Upper lobe of left lung (tissue), 6 donors: ENCODE measurements at places on chromosomes 1 and 21.

- no peak for DNase-seq
Measured at GRCh38 chr1:152941037-152941711, 5.8 kb upstream of the SPRR5 start.

DNA sequence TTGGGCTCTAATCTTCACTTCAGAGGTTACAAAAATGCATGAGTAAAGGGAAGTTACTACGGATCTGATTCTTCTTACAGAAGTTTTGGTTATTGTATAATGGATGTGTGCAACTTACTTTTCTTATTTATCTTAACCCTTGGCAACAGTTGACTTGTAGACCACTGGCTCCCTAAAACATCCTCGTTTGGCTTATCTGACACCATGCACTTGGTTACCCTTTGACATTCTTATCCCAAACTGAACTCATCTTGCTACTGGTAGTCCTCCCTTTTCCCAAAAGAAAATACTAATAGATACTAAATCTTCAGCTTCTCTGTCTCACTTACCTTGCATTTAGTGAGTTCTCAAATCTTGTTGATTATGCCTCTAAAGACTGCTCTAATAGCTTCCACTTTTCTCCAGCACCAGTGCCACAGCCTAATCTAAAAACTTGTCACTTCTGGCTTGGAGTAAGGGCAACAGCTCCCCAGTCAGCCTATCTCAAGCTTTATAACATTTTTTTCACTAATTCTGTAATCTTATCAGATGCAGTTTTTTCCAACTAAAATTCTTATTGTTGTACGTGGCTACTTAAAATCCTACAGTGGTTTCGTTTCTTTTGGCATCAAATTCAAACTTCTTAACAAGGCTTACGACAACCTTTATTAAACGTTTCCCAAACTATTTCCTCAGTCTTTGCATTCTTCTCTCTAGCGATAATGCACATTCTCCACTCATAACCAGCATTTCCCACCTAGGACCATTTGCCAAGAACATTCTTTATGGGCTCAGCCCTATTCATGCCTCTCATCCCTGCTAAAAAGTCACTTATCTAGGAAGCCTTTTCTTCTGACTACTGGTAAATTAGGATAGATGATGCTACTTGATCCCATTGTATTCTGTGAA lies 204.2 kb downstream of the KCNT2 start:
- DNase-seq = no peak

DNA sequence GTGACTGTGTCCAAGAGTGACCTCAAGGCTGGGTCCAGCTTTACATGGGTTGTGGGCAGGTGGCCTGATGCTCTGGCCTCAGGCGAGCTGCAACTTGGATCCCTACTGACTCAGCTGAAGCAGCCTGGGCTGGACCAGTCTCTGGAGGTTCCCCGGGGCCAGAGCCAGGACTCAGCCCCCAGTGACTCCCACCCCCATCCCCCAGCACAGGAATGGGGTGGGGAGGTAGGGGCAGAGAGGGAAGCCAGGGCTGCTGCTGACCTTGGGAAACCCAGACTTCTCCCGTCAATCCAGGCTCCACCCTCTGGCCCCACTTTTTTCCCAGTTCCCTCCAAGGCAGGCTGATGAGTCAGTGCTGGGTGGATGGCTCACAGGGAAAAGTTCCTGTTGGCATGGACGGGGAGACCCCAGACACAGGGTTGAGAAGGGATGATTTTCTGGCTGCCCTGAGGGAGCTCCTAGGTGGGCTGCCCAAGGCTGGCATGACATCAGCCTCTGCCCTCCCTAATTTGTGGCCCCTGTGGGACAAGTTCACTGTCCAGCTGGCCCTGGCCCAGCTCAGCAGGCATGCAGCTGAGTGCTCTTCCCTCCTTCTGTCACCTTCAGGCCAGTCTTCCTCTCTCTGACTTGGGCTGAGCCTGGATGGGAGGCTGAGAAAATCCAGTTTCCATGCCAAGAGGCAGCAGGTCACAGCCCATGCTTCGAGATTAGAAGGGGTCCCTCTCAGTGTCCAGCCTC lies 2.2 kb downstream of the ZC3H12A start:
- no peak for DNase-seq

- no peak for DNase-seq
Measured at GRCh38 chr1:209062863-209063262, 520.7 kb upstream of the CAMK1G start.

GRCh38 chr21:18769599-18769998 lies 366.0 kb upstream of the TMPRSS15 start:
- no peak for DNase-seq

DNA sequence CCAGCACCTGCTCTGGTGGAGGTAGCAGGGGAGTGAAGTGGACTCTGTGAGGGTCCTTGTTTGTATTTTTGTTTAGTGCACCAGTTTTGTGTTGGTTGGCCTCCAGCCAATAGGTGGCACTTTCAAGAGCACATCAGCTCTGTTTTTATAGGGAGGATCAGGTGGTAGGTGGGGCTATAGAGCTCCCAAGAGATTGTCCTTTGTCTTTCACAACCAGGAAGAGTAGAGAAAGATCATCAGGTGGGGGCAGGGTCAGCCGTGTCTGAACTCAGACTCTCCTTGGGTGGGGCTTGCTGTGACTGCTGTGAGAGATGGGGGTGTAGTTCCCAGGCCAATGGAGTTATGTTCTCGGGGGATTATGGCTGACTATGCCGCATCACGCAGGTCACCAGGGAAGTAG lies 159.8 kb downstream of the ZNF326 start:
- no peak for DNase-seq

DNA sequence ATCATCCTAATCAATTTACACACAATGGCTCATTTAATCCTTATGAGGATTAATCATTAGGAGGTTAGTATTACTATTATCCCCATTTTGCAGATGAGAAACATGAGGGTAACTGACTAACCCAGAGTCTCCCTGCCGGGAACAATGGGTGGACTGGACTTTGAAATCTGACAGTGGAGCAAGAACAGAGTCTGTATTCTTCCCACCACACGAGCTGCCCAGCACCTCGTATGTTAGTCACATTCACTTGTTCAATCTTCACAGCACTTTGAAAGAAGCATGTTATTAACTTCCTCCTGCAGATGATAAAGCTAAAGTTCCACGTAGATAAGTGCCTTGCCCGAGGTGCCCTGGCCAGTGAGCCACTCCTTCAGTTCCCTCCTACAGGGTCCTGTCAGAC lies 12.4 kb downstream of the C8B start:
- DNase-seq = no peak

- no peak for DNase-seq
Measured at GRCh38 chr1:171588230-171588629, 33.8 kb upstream of the MYOCOS start.

DNA sequence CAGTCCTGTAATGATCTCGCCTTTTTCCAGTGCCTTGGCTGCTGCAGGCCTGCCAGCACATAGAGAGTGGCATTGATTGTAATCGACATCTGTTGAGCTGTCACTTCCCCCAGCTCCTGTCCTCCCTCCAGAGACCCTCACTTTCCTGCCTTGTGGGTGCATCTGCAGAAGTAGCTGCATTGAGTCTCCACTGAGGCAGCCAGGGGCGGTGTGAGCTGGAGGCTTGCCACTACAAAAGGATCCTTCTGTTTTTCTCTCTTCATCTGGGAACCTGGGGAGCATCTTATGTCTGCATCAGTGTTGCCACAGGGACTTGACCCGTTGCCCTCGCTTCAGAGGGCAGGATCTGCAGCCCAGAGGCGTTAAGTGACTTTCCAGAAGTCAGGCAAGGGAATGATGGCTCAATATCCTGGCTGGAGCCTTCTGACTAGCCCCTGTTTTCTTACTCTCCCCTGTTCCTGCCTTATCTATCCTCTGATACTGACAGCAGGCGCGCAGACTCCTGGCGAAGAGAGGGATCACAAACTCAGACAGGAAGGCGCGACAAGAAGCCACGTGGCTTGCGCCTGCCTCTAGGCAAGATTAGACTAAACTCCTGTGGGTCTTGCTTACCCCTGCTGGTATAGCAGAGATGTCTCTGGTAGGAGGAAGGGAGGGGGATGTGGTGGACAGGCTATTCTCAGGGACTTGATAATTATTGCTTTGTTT lies 13.3 kb upstream of the FMOD start:
- no peak for DNase-seq

DNA sequence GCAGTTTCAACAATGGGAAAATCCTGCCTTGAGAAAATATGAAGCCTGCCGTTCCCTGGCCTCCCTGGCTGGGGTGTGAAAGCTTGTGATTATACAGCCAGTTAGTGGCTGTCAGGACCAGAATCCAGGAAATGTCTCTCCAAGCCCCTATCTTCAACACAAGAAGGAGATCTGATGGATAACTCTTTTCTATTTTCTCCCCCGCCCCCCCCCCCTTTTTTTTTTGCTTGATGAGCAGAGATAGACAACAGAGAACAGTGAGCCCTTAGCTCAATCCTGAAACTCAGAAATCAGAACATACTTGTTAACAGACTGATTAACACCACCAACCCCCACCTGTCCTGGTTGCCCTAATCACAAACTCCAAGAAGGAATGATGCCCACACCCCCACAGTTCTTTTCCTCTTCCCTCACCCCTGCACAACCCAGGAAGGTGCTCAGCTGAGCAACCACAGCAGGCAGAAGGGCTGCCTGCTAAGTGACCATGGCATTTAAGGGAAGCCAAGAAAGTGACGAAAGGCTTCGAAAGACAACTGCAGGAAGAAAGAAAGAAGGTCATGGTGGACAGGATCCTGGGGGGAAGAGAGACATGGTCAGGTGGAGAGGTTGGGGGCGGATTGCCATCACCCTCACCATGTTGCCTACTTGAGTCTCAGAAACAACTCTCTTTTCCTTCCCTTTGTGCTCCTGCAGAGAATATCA lies 12.3 kb upstream of the DENND2D start:
- DNase-seq = no peak

- DNase-seq = no peak
Measured at GRCh38 chr1:11725616-11726015, 10.3 kb upstream of the AGTRAP start.

DNA sequence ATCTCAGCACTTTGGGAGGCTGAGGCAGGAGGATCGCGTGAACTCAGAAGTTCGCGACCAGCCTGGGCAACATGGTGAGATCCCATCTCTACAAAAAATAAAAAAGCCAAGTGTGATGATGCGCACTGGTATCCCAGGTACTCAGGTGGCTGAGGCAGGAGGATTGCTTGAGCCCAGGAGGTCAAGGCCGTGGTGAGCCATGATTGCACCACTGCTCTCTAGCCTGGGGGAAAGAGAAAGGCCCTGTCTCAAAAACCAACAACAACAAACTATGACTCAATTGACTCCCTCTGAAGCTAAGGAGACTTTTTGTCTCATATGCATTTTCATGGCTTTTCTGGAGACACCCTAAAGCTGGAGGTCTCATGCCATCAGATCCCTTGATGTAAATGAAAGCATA lies 118.8 kb downstream of the CCDC185 start:
- no peak for DNase-seq

GRCh38 chr1:10710489-10710888 lies 86.0 kb downstream of the CASZ1 start:
- DNase-seq = peak; percentile 65

- DNase-seq = no peak
Measured at GRCh38 chr21:41687633-41688032, 79.2 kb downstream of the RIPK4 start.

- no peak for DNase-seq
Measured at GRCh38 chr21:38980416-38981313, 174.9 kb downstream of the ETS2 start.

DNA sequence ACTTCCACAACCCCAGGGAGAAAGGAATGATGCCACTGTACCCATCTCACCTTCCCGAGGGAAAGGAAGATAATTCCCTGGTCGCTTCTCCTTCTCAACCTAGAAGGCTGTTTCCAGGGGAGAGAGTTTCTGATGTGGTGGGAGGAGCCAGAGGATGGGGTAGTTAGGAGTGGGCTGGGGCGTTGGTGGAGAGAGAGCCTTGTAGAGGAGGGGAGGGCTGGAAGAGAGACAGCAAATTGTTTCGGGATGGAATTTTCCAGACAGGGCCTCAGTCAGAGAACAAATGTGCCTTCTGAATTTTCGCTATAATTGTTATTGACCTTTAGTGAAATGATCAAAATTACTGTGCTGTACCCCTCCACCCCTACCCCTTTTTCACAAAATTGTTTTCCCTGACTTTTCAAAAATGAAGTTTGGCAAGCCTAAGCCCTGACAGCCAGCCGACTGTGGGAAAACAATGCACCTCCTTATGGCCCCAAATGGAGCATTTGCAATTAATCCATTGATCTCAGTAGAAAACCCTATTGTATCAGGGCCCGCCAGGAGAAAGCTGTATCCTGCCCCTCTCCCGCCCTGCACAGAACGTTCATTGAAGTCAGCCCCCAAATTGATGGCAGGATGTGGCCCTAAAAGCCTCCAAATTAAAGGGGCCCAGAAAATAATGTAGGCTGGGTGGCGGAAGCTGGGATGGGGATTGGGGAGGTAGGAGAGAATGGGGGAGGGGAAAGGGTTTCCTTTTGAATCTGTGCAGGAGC lies 69.1 kb upstream of the JUN start:
- no peak for DNase-seq

- DNase-seq = no peak
Measured at GRCh38 chr1:16349847-16350406, 2.4 kb downstream of the FBXO42 start.

GRCh38 chr1:68815632-68816031 lies 318.8 kb upstream of the DEPDC1 start:
- DNase-seq = no peak

GRCh38 chr1:243495442-243496186 lies 239.8 kb downstream of the SDCCAG8 start:
- DNase-seq = no peak

DNA sequence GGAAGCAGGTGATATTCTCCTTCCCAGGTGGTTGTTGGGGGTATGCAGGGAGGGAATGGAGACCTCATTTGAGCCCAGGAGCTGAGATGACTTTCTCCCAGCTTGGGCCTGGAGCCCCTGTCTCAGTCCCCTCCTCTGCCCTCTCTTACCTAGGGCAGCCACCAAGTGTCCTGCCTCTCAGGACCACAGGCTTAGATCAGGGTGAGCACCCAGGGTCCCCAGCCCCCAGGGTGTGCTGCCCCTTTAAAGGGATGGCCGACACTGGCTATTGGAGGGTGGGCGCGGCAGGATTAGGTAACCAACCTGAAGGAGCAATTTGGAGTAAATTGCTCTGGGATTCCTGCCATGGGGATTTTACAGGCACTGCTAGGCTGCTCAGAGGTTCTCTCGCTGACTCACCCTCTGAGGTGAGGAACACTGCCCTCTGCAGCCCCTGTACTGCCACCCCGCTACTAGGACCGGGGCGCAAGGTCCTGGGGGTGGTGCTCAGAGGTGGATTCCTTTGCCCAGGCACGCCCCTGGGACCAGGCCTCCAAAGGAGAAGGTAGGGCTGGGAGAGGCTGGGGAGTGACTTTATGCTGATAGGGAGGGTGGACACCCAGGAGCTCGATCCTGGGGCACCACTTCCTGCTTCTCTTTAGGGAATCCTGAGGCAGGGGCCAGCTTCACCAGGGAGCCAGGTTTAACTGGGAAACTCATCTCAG lies 1.5 kb downstream of the RPS6KA1 start:
- no peak for DNase-seq

- DNase-seq = no peak
Measured at GRCh38 chr1:18043871-18044270, 63.7 kb upstream of the IGSF21 start.

GRCh38 chr1:2542246-2542915 lies 12.3 kb upstream of the HES5 start:
- DNase-seq = no peak
